ENCODE measurements at places on chromosomes 3 and 15.

- no peak for DNase-seq
These were observed 248.6 kb downstream of the ATP8B4 start for GRCh38 chr15:49870472-49870871.

DNA sequence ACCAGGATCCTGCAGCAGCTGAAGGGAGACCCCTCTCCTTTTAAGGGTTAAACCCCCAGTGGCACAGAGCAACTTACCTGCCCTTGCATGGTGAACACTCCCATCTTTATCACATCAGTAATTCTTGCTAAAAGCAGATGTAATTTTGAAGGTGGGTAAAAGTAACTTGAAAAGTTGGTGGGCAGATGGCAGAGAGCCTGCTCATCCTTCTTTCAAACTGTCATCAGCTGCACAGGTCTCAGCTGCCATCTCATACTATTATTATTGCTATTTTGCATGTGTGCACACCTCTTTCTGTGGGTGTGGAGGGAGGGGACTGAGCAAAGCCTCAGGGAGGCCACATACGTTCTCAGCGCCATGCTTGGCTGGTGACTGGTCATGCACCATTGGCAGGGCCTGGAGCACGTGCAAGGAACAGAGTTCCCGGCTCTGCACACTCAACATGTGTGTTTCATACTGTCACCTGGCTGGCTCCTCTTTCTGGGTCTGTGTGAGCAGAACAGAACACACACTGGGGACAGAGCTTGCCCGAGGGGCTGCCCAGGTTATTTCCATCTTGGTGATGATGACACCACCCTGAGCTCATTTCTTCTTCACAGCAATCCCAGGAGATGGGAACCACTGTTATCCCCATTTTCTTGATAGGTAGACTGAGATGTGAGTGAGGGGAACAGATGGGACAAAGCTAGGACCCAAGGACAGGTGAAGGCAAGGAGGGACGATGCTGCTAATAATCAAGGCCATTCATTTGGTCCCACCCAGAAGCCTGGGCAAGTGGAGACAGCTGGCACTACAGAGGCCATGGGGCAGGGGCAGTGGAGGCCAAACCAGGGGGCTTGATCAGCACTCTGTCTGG, 95.8 kb upstream of the KLF13 start:
- DNase-seq: no peak

DNA sequence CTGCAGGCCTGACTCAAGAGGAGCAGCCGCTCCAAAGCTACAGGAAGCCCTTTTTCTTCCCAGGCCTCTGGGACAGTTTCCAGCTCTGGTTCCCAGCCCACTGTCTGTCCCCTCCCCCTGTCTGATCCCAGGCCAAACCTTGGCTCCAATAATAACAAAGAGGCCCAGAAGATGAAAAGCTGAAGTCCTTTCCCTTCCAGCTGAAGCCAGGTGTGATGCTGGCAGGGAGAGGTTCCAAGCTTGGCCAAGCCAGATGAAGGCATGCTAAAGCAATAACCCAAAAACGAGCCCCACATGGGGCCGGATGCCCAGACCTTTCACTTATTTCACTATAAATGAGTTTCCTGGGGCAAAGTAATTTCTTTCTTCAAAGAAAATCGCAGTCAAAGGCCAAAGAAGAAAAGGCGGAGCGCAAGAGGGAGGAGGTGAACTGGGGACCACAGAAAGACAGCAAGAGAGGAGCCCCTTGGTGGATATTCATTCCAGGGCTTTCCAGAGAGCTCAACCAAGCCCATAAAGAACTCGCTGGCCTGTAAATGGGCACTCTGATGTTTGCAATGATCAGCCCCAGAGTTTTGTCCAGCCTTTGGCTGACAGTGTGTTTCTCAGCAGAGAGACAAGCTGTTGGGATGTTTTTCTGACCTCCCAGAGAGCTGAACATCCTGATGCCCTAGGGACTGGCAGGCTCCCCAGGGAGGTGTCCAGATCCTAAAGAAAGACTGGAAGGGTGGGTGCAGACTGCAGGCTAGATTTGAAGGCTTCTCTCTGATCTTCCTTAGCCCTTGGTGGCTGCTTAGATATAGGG, 157.6 kb downstream of the UACA start:
- DNase-seq: no peak

DNA sequence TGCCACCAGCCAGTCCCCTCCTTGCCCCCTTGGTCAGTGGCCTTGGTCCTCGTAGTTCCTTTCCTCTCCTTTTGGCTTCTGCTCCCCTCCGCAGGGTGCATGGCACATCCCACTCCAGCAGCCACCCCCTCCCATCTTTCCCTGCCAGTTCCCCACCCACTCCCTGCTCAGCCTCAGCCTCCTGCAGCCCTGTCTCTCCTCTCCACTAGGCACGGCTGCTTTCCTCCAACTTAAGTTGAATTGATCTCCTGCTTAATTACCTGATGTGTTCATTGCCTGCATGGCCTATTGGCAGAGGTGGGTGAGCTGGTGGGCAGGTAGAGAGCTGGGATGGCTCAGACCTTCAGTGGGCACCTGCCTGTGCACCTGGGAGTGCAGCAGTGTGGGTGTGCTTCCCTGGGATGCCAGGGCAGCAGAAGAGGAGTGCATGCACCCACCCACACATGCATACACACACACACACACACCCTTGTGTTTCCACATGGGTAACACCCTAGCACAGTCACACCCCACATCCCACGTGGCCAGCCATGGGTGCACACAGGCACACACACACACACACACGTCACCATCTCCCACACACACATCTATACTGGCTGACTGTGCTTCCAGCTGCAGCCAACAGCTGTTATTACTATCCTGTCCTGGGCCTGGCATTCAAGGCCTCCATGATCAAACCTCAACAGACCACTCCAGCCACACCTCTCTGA, 30.9 kb downstream of the C3orf18 start:
- no peak for DNase-seq

- no peak for DNase-seq
These were observed 247.7 kb upstream of the CTNNB1 start for GRCh38 chr3:40951636-40952035.

- no peak for DNase-seq
These were observed 396.1 kb downstream of the VGLL3 start for GRCh38 chr3:86594838-86595237.

- DNase-seq: no peak
These were observed 179.1 kb downstream of the NSUN3 start for GRCh38 chr3:94241986-94242385.

GRCh38 chr3:176005564-176005963, 1146.4 kb downstream of the NAALADL2 start:
- DNase-seq: no peak

GRCh38 chr15:69652293-69652692, 199.7 kb downstream of the RPLP1 start:
- DNase-seq: no peak

GRCh38 chr3:175729466-175729865, 870.3 kb downstream of the NAALADL2 start:
- no peak for DNase-seq

GRCh38 chr15:74889390-74889882, 406 bp upstream of the MPI start:
- no peak for DNase-seq

DNA sequence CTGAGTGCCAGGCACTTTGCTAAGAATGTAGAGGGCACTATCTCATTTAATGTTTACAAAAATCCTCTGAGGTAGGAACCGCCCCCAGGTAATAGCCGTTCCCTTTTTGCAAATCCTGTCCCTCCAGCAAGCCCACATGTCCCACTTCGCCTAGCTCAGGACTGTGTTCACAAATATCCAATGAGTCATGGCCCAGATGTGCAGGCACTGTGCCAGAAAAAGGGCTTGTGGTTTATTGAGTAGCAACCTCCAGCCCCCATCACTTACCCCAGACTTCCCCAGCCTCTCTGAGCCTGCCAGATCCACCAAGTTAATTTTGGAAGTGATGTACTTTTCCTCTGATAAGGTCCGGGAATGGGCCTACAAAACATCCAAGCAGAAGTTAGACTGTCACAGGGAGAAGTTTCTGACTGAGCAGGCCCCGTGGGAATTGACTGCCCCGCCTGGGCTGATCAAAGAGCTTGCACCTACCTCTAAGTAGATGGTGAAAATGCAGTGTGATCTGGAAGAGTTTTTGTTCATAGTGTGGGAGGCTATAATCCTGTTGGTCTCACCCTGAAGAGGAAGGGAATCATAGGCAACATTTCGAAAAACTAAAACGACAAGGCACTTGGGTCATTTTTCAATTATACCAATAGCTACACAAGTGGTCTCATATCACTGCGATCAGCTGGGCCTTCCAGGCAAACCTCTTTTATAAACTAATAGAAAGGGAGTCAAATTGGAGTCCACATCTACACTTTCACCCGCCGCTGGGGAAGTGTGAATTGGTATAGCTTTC, 15.7 kb downstream of the KIF9 start:
- peak; percentile 30 for DNase-seq

GRCh38 chr15:41230650-41231421, at the start of the genes CHP1 and EXD1:
Gene CHP1 (plus strand): TSS chr15:41231268. CDS start chr15:41231383, 115 bp downstream.
Gene EXD1 (minus strand): TSS chr15:41230757. CDS start chr15:41226575, 4,182 bp downstream.
- peak; percentile 94 for DNase-seq

DNA sequence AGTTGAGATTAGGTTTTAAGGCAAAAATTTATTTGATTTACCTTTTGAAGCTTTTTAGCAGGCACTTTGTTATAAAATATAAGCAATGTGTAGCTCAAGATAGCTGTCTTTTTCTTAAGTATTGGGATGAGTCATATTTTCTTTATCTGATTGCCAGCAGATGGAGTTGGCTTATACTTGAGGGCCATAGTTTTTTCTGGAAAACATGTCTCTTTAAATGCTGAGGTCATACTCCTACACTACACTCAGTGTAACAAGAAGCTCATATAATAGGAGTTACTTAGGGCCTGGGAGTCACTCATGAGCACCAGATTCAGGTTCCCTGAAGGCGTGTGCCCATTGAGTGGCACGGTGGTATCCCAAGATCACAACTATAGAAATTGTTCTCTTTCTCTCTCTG, 579.8 kb downstream of the EDEM1 start:
- no peak for DNase-seq

DNA sequence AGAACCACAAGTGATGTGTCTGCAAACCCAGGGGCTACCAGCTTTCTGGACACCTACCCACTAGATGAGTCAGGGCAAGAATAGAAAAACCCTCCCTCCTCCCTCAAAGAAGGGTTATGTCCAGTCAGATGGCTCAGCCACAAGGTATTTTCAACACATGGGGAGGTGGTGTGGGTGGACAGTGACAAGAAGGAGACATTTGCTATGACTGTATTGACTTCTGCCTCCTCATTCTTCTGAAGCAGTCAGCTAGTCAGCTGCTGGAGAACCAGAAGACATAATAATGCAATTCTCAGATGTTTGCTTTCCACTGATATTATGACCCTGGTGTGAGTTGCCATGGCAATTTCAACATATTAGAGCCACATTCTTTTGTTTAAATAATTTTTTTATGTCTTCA, 66.7 kb upstream of the GOLGA8B start:
- DNase-seq: no peak

- no peak for DNase-seq
These were observed 83.4 kb upstream of the EPHA6 start for GRCh38 chr3:96731031-96731430.

DNA sequence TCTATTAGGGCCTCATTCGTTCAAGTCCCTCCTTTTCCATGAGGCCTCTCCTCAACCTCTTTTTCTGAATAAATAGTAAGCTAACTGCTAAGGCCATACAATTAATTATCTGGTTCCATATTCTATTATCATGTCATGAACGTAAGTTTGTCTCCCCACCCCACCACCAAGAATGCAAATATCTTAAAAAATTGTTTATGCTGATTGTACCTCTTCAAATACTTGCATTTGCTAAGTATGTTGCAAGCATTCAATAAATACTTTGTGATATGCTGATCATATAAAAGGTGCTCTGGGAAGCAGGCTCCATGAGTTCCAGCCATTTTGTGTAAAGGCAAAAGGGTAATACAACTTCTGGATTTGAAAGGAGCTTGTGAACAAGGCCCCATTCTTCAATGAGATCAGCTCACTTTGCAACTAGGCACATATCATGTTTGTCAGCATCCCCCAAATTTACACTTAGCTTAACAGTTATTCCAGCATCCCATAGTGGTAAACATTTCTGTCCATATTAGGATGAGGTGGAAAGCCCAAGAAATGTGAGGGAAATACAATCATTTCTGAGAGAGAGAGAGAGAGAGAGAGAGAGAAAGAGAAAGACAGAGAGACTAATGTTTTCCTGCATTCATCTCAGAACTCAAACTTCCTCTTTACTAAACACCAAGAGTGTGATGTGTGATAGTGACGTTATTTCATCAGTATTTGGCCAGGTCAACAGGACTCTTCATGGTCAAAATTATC, 33.2 kb downstream of the SLC12A8 start:
- DNase-seq: no peak

GRCh38 chr3:157789162-157789561, 285.9 kb upstream of the VEPH1 start:
- DNase-seq: no peak

- DNase-seq: no peak
These were observed 872 bp downstream of the DLEC1 start for GRCh38 chr3:38039899-38040261.

- DNase-seq: peak; percentile 2
These were observed 88.9 kb downstream of the EOMES start for GRCh38 chr3:27633224-27633545.

GRCh38 chr15:25418202-25418601, 20.6 kb downstream of the UBE3A start:
- no peak for DNase-seq

- no peak for DNase-seq
These were observed 398.0 kb downstream of the OTOL1 start for GRCh38 chr3:161894657-161895056.

GRCh38 chr3:53140847-53141845, 10.9 kb upstream of the RFT1 start:
- no peak for DNase-seq

GRCh38 chr3:30258426-30259392, 347.7 kb upstream of the TGFBR2 start:
- DNase-seq: no peak

DNA sequence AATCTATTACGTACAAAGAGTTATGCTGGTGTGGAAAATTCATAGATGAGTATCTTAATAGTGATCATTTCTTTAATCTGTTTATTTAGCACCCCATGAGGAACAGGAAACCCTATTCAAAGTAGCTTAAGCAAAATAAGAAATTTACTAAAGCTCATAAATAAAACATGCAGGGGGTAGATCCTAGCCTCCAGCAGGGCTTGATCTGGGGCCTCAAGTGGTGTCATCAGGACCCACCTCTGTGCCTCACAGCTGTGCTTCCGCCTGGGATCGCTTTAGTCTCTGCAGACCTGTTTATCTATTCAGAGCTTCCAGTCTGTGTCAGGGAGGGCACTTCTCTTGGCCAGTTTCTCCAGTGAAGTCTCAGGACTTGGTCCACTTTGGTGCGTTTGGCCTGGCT, 171.0 kb upstream of the SLC24A5 start:
- no peak for DNase-seq

DNA sequence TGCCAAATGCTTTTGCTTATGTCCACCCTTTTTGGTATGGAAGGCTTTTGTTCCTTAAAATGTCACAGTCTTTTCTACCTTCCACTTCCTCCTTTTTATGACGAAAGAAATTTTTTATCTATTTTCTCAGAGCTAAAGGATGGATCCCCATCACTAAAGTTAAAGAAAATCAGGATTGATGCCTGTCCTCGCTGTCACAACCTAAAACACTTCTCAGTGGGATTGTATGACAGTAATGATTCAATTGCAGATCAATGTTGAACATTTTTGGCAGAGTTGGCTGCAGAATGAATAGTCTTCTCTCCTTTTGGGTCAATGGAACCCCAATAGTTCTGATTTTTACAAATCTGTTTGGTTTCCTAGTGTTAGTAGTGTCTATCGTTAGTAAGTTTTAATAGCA, 549.8 kb upstream of the ROBO2 start:
- DNase-seq: no peak

Data from activated CD8-positive, alpha-beta memory T cell treated with anti-CD3 and anti-CD28 coated beads for 1 hour (primary cell).